ENCODE measurements at places on chromosomes 7 and 10.

DNA sequence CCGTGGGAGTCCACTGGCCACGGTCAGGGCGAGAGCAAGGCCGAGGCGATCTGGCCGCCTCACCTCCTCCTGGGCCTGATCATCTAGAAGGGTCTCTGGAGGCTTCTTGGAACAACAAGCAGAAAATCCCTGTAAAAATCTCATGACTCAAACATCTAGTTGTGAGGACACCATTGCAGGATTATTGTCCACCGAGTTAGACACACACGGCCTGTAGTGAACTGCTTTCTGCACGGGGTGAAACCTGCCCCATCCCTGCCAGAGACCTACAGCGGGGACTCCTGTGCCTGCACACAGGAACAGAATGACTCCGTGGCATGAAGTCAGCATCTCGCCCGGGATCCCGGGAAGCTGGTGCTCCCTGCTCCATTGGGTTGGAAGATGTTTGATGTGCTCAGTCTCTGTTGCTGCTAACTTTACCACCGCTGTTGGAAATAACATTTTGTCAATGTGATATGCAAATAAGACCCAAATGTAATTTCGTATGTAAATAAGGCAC, 267.0 kb upstream of the TCERG1L start:
- no peak for DNase-seq

- no peak for DNase-seq
These were observed 109.2 kb upstream of the GLCCI1 start for GRCh38 chr7:7859411-7859810.

DNA sequence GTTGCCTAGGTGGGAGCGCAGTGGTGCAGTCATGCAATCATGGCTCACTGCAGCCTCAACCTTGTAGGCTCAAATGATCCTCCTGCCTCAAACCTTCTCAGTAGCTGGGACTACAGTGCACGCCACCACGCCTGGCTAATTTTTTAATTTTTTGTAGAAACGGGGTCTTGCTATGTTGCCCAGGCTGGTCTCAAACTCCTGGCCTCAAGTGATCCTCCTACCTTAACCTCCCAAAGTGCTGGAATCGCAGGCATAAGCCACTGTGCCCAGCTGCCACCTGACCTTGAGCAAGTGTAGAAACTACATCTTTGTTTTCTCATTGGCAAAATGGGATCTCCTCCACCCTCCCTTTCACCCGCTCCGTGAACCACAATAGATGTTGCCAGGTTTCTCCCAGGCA, 15.0 kb upstream of the MYH16 start:
- DNase-seq, result no peak

- DNase-seq, result no peak
These were observed 43.4 kb downstream of the PRPS1L1 start for GRCh38 chr7:17984288-17984687.

DNA sequence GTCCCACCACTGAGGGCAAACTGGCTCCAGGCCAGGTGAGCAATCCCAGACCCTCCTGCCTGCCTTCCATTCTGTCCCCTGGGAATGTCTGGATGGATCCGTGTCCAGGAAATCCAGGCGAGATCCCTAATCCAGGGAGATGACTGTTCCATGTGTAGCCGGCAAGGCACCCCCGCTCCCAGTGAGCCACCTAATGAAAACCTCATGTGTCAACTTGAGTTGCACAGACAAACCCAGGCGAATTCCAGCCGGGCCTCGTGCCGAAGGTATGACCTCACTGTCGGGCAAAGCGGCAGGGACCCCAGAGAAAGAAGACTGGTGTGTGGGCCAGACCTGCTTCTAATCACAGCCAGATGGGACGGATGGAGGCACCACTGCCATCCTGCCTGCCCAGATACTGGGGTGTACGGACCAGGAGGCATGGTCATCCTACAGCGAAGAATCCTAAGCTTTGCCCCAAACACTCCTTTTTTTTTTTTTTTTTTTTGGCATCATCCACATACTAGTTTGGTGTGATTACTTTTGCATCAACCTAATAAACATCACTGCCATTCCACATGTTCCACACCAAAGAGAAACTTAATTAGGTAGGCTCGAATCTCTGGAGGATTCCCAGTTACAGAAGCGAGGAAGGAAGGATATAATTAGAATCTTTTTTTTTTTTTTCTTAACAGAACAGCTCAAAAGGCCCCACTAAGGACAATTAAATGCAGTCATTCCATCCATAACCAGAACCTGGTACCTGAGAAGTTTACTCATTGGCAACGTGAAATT, 313.1 kb downstream of the CALN1 start:
- DNase-seq, result no peak

GRCh38 chr10:33277135-33277536, 57.3 kb downstream of the NRP1 start:
- DNase-seq, result no peak

DNA sequence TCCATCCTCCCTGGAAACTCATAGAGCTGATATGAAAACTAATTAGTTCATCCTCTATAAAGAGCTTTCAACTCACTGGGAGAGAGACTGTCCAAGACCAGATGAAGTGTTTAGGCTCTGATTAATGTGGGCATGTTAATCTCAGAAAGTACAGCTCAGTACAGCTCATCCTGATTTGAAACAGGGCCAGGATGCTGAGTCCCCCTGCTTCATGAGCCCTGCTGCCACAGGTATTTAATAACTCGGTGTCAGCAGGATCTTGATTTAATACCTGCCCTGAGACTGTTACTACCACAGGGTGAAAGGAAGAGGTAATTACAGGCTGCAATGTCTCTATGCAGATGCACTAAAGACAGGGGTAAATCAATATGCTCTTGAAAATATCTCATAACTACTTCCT, 10.8 kb downstream of the LMOD2 start:
- DNase-seq, result no peak

DNA sequence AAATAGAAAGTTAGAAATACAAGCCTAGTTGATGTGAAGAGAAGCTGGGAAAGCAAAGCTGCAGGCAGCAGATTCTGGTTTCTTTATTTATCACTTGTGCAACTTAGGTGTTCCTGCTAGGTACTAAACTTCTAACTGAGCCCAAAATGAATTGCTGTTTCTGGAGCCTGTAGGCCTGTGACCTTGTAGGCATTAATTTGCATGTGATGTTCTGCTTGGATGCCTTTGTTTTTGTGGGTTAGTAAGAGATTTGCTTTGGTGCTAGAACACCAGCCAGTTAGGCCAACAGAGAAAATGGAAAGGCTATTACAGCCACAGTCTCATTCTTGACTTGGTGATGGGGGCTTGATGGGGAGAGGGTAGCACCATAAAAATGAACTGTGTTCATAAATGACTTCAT, 370.7 kb downstream of the PPP1R3A start:
- DNase-seq, result no peak

GRCh38 chr10:120610791-120611190, 153.8 kb downstream of the PLPP4 start:
- DNase-seq, result no peak

DNA sequence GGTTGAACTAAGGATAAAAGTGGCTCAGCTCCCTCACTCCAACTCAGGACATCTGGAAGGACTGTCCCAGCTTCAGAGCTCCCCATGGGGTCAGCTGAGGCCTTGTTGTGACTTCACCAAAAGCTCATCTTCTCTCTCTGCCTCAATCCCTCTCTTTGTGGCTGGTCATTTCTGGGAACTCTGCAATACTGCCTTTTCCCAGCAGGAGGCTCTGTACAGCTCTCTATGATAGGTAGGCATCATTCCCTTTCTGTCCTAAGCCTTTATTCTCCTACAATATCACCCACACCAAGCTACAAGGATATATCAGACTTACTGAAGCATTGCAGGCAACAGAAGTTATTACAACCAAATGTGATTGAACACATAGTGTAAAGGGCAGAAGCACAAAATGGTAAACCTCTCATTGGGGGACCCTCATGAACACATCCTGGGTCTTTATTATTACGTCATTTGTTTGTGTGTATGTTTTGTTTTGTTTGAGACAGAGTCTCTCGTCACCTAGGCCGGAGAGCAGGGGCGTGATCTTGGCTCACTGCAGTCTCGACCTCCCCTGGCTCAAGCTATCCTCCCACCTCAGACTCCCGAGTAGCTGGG, 36.7 kb upstream of the PRPS1L1 start:
- no peak for DNase-seq

GRCh38 chr10:48523820-48524758, 80.8 kb downstream of the ARHGAP22 start:
- peak; percentile 14 for DNase-seq
